KBM-7 (cell line): ENCODE measurements at places on chromosomes 13 and 19.

- DNase-seq = no peak
Measured at GRCh38 chr13:75430436-75431209, 51.3 kb downstream of the TBC1D4 start.

DNA sequence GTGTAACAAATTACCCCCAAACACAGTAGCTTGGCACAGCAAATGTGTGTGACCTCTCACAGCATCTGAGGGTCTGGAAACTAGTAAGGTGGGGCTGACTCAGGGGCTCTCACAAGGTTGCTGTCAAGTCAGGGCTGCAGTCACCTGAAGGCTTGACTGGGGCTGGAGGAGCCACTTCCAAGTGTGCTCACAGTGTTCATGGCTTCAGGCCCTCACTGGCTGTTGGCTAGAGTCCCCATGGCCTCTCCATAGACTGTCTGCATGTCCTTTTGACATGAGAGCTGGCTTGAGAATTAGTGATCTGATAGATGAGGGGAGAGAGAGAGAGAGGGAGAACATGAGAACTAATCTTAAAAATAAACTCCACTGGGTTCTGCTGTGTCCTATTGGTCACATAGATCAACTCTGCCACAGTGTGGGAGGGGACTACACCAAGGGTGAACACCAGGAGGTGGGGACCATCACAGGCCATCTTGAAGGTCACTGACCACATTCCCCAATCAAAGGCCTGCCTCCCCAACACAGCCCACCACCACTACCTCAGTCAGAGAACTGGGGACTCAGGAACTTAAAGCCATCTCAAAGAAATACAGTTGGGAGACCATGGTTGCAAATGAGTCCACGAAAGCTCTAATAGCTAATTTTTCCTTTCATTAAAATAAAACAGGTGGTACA lies 38.2 kb upstream of the KATNAL1 start:
- DNase-seq = no peak

- no peak for DNase-seq
Measured at GRCh38 chr13:54536112-54536511, 1507.5 kb downstream of the OLFM4 start.

- DNase-seq = peak; percentile 79
Measured at GRCh38 chr19:48858984-48859710, 9.3 kb downstream of the PLEKHA4 start.

GRCh38 chr19:3036119-3036976 lies 7.3 kb upstream of the TLE2 start:
- peak; percentile 93 for DNase-seq

DNA sequence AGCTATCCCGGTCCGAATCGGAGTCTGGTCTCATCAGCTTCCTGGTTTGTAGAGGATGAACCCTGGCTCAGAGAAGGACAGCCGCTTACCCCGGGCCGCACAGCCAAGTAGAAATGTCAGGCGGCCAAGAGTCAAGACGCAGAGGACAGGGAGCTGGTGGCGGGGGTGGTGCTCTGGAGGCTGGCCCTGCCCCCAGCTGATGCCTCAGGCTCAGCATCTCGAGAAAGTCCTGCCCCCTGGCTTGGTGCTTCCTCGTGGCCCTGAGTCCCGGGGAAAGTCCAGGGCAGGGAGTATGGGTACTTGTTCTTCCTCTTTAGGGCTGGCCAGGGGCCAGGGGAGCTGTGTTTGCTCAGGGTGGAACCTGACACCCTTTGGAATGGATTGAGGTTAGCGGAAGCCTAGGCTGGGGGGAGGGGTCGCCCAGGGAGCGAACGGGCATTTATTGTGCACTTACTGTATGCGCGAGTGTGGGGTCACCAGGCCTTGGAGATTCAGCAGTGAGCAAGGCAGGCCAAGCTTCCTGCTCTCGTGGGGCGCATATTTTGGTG lies 2.2 kb downstream of the TJP3 start:
- peak; percentile 90 for DNase-seq

GRCh38 chr19:49857061-49857837 lies 6.3 kb downstream of the PTOV1 start:
- no peak for DNase-seq

GRCh38 chr19:48896191-48896720 lies 2.3 kb downstream of the TULP2 start:
- no peak for DNase-seq

DNA sequence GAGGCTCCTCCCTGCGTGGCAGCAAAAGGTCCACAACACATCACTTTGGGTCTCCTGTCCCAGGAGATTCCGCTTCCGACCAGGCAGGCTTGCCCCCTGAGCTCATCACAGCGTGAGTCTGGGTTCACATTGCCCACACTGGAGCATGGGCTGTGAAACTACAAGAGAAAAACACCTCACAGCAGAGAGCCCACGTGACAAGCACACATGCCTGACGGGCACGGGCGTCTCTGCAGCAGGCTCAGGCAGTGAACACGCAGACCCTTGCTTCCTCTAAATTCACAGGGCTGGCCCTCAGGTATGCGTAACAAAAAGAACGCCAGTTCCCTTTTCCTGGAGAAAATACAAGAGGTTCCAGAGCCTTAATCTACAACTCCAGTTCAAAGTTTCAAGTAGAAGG lies 41.9 kb downstream of the RASA3 start:
- no peak for DNase-seq

GRCh38 chr13:37416291-37417059 lies 182.1 kb downstream of the POSTN start:
- DNase-seq = no peak

DNA sequence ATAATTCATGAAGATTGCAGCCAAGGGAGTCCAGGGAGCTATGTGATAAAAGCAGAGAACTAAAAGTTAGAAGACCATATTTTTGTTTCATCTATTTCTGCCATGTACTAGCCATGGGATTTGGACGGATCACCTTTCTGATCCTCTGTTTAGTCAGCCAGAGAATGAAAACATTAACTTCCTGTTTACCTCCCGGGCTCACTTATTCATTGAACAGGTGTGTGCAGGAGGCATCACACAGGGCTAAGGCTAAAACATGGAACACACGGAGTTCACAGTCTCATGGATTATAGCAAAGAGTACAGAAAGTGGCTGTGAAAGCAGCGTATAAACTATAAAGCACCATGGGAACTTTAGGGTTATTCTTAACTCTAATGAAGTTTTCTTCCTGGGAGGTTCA lies 96.8 kb downstream of the GPR12 start:
- no peak for DNase-seq

GRCh38 chr13:114077933-114078325 lies 54.5 kb downstream of the RASA3 start:
- no peak for DNase-seq

DNA sequence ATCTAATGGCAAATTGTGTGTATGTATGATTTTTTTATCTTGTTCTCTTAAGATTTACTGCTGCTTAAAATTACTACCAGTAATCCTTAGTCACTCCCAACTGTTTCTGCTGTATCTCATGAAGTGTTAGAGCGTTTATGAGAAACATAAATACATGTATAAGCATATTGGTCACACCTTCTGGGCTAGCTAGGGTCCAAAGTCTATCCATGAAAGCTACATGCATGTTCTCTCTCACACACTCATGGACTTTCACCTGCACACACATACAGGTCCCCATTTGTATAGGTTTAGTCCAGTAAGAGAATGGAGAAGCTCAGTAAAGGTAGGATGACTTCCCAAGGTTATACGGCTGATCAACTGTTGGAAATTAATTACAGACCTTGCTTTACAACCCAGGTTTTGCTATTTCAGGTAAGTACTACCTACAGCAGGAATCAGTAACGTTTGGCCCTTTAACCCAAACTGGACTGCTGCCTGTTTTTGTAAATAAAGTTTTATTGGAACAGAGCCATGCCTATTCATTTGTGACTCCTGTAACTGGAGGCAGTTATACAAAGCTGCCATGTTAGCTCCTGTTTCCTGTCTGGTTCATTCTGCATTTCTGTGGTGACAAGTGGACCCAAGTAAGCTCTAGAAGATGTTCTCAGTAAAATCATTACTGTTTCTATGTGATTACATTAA lies 15.3 kb downstream of the METTL21C start:
- DNase-seq = no peak

DNA sequence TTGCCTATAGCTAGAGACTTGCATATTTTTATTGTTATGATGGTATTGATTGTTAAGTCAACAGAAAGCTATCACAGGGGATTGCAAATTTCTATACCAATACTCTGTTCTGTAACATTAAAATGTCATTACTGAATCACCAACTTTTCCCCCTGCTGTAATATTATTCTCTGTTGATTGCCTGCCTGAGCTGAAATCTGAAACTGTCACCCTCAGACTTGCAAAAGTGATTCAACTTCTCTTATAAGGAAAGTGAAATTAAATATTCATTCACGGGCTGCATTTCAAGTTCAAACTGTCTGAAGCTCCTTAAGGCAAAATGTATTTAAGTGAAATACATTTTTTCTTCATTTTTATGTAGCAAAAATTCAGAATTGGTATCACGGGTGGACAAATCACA lies 723.2 kb downstream of the PCDH9 start:
- no peak for DNase-seq

GRCh38 chr13:109862627-109863026 lies 76.2 kb upstream of the IRS2 start:
- DNase-seq = no peak

DNA sequence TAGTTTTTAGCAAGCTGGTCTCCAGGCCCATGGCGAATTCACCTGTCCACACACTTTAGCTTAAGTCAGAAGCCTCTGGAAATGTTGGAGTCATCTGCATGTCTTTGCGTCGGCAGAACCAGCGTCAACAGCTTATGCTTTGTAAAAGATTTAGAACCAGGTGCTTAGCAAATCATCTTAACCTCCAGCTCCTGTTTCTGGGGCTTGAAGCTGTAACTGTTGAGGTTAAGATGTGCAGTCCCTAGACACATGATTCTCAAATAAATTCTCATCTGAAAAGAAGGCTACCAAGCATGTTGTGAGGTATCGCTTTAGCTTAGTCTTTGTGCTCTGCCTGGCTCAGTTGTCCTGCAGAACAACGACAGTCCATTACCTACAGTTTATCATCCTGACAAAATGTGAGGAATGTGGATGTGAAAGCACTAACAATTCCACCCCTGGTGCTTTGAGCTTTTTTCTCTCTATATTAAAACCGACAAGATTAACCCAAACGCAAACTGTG lies 4.4 kb downstream of the EFNB2 start:
- no peak for DNase-seq

GRCh38 chr13:79190932-79191331 lies 215.1 kb downstream of the RBM26 start:
- no peak for DNase-seq

- no peak for DNase-seq
Measured at GRCh38 chr19:51147663-51148062, 5.6 kb downstream of the SIGLEC7 start.

GRCh38 chr13:47603365-47603764 lies 397.7 kb downstream of the SUCLA2 start:
- DNase-seq = no peak
